ENCODE measurements at places on chromosomes 7 and 10.

GRCh38 chr10:77867124-77867719, 59.3 kb downstream of the DLG5 start:
- DNase-seq, result no peak

- no peak for DNase-seq
Measured at GRCh38 chr10:110883924-110884323, 12.2 kb downstream of the PDCD4 start.

DNA sequence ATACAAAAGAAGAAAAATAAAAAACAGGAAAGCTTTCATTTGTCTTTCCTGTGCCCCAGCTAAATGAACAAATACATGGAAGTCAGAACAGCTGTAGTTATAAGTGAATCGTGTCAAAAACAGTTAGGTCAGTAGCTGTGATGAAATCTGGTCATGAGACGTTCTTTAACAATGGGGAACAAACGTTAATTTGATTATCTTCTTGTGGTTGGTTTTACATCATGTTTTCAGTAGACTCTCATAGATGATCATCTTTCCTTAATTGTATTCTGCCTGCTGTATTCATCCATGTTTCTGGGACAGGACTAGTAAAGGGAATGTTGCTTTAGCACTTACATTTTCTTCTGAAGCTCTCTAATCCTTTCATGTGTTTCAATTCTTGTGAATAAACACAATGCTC, 97.0 kb downstream of the PCLO start:
- no peak for DNase-seq

- no peak for DNase-seq
Measured at GRCh38 chr7:42946627-42946950, 14.4 kb downstream of the MRPL32 start.

DNA sequence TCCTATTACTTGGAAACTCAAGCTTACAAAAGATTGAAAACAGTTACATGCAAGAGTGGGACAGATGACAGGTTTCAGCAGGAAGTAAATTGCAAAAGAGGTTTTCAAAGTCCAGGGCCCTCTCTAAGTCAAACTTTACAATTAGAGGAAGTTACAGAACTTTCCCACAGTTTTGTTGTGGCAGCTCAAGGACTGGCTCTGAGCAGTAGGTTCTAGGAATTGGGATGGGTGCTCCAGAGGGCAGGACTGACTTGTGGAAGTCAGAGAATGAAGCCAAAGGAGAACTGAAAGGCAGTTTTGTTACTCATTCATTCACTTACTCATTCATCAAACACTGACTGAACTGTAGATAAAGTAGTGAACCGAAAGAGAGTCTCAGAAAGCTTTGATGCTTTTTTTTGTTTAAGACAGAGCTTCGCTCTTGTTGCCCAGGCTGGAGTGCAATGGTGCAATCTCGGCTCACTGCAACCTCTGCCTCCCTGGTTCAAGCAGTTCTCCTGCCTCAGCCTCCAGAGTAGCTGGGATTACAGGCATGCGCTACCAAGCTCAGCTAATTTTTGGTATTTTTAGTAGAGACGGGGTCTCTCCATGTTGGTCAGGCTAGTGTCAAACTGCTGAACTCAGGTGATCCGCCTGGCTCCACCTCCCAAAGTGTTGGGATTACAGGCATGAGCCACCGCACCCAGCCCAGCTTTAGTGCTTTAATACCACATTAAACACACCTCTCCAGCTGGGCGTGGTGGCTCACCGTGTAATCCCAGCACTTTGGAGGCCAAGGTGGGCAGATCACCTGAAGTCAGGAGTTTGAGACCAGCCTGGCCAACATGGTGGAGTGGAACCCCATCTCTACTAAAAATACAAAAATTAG, 66.8 kb upstream of the CCNJ start:
- no peak for DNase-seq

DNA sequence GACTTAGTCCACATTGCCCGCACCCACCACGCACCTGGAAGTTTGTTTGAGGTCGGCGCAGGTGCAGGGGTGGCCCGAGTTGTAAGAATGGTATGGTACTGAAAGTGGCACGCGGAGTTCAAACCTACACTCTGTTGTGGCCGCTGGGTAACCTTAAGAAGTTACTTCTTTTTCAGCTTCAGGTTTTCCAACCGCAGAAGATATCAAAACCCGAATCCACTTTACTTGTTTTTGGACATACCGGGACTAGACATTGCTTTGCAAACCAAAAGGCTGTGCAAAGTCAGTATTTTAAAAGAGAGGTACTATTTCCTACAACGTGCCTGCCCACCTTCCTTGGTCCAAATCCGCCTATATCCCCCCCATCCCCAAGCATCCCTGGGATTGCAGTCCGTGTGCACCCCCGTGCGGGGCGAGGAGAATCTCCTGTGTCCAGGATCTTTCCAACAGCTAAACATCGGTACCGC, 1.0 kb downstream of the IGFBP3 start:
- DNase-seq, result no peak

Measured in urothelium cell line (cell line).